Activated CD8-positive, alpha-beta memory T cell treated with anti-CD3 and anti-CD28 coated beads for 1 hour (primary cell): ENCODE measurements at places on chromosomes 1 and 21.

DNA sequence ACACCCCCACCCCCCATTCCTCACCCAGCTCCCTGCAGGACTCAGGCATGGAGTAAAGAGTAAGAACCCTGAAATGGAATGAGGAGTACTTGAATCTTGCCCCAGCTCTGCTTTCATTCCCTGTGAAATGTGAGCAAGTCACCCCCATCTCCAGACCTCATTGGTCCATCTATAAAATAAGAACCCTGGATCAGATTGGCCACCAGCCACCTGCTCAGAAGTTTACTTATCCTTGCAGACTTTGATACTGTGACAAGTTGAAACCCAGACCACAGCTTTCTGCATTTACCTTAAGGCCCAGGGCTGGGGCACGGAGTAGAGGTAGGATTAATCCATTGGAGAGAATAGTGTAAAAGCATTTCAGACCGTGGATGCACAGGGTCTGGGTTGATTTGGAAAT lies 2.2 kb downstream of the KISS1 start:
- DNase-seq: no peak

DNA sequence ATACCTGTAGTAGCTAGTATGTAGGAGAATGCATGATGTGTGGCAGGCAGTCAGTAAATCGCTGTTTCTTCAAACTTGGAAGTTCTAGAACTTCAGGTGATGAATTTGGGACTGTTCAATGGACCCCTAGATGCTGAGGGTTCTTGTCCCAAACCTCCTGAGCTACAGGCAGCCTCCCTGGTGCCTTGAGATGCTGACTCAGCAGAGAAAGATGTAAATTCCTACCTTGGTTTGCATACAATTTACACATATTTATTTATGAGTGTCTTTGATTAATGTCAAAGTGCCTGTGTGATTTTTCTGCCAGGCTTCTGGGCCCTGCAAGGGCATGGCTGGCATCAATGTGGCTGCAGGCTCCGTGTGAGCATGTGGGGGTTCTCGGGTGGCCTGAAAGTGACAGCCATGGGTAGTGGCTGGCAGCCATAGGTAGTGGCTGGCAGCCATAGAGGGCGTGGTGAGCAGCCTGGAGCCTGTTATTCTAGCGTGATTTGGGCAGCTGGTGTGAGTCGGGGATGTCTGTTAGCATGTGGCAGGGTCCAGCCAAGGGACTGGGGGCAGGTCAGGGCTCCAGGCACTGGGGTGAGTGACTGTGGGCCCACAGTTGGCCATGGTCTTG lies 13.2 kb upstream of the POU3F1 start:
- DNase-seq: no peak

GRCh38 chr21:15557925-15558324 lies 171.9 kb upstream of the USP25 start:
- DNase-seq: no peak

GRCh38 chr1:153099461-153100045 lies 5.2 kb upstream of the SPRR2E start:
- no peak for DNase-seq

- no peak for DNase-seq
Observed at GRCh38 chr1:201942129-201942495, 4.2 kb downstream of the LMOD1 start.
